ENCODE measurements at places on chromosomes 11 and 22. TPM values are rescaled to one million over a fixed set of nuclear protein-coding genes. Genes with fewer than 3 reads are reported as not detected.

Gene TRIM48
- total RNA-seq = not detected

Gene CTSW
- total RNA-seq = 1,016 TPM

Gene NLRP14
- not detected for total RNA-seq

DNA sequence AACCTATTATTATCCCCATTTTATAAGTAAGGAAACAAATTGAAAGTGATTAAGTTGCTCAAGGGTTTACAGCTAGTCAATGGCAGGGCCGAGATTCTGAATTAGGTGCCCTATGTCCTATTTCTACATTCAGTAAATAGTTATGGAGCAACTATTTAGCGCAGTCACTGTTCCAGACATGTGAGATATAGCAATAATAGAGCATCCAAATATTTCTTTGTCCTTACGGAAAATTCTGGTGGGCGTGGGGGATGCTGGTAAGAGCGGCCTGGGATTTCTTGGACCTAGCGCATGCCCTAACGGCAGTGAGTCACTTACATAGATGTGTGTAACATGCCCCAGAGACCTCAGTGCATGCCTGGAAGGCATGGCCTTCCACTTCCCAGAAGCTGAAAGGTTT, 4.4 kb downstream of the DTX4 start:
- H3K4me1 ChIP-seq = peaks cover 12% of the 10 kb centered on the region
- H3K36me3 ChIP-seq = no peaks in the 10 kb centered on the region
- no peak overlapping the region for H3K4me3 ChIP-seq
- H3K27me3 ChIP-seq = peaks cover 9% of the 10 kb centered on the region

GRCh38 chr11:100777103-100777502, 90.0 kb downstream of the ARHGAP42 start:
- no peaks in the 10 kb centered on the region for H3K36me3 ChIP-seq
- H3K4me3 ChIP-seq = no peak overlapping the region
- H3K27ac ChIP-seq = no peak overlapping the region
- H3K27me3 ChIP-seq = no peaks in the 10 kb centered on the region
- no peak for DNase-seq
- no peaks in the 10 kb centered on the region for H3K4me1 ChIP-seq

- H3K27me3 ChIP-seq = no peaks in the 10 kb centered on the region
- H3K27ac ChIP-seq = no peak overlapping the region
- no peak for DNase-seq
- no peaks in the 10 kb centered on the region for H3K36me3 ChIP-seq
- H3K4me3 ChIP-seq = no peak overlapping the region
Measured at GRCh38 chr11:11366793-11367192, 13.7 kb upstream of the CSNK2A3 start.
